ENCODE measurements at places on chromosomes 5 and 9. TPM values are rescaled to one million over a fixed set of nuclear protein-coding genes. Genes with fewer than 3 reads are reported as not detected.

DNA sequence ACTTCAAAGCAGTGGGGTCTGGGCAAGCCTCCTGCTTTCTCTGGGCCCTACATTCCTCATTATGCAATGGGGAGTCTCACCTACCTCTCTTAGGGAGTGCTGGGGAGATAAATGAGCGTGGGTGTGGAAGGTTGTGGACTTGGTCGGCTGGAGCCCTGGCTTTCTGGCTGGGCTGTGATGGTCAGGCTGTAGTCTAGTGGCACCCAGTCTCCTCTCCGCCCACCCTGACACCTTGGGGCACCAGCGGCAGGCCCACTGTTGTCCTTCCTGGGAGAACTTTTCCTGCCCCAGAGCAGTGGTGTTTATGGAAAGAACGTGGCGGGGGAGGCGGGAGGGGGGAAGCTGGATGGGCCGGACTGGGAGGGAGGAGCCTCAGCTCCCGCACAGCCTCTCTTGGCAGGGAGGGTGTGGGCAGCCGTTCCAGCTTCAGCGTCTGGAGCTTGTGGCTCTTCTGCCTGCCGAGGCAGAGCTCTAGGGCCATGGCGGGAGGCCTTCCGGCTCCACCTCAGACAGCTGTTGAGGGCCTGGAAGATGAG, 4.1 kb downstream of the PTGS1 start:
- no peak overlapping the region for H3K4me3 ChIP-seq
- no peak overlapping the region for H3K27ac ChIP-seq
- no peaks in the 10 kb centered on the region for H3K36me3 ChIP-seq
- peaks cover 17% of the 10 kb centered on the region for H3K4me1 ChIP-seq
- H3K27me3 ChIP-seq = peaks cover 35% of the 10 kb centered on the region
- no peak for DNase-seq

- peaks cover 18% of the 10 kb centered on the region for H3K36me3 ChIP-seq
- no peak overlapping the region for H3K4me3 ChIP-seq
- peaks cover under 1% of the 10 kb centered on the region for H3K4me1 ChIP-seq
Measured at GRCh38 chr5:103208460-103208859, 50.1 kb upstream of the MACIR start.

The PARP8 gene
- total RNA-seq = 39.7 TPM

The PCSK5 gene
- 2.7 TPM for total RNA-seq

All from neural crest cell (in vitro differentiated cells).